ENCODE measurements at places on chromosomes 6 and 20.

DNA sequence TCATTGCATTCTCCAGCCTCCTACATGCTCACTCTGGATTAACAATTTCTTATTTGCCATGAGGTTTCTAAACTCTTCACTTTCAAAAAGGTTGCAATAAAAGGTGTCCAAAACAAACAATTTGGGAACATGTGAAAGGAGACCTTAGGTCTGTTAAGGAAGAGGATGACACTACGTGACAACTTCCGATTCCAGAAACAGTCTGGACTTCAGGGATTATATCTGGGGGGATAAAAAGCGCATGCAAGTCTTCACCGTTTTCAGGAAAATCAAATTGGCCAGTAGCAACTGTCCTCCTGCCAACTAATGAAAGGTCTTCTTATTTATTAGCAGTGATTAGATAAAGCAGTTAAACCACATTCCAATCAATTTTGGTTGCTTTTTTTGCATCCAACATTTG, 1.8 kb downstream of the ZDHHC14 start:
- no peak for DNase-seq

GRCh38 chr20:39109933-39110818, 148.0 kb downstream of the DHX35 start:
- DNase-seq, result no peak

DNA sequence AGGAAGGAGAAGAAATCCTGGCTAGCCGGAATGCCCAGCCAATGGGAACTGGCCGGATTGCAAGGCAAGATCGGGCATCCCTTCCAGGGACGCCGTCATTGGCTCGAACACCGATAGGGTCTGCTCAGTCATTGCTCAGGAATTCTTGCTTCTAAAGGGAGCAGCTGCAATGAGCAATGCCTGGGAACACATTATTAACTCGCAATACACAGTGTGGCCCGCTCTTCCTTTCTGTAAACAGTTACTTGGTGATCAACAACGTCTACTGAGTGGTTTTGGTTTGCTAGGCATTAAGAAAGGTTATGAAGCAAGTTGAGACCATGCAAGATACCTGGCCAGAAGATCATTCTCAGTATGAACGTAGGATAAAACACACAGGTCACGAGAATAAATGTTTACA, 165.4 kb upstream of the CITED2 start:
- no peak for DNase-seq

GRCh38 chr6:159074120-159074684, 29.4 kb upstream of the TAGAP start:
- no peak for DNase-seq

GRCh38 chr6:24272553-24272952, 85.3 kb downstream of the DCDC2 start:
- no peak for DNase-seq

- DNase-seq, result no peak
Measured at GRCh38 chr6:142476452-142476851, 174.6 kb downstream of the ADGRG6 start.

DNA sequence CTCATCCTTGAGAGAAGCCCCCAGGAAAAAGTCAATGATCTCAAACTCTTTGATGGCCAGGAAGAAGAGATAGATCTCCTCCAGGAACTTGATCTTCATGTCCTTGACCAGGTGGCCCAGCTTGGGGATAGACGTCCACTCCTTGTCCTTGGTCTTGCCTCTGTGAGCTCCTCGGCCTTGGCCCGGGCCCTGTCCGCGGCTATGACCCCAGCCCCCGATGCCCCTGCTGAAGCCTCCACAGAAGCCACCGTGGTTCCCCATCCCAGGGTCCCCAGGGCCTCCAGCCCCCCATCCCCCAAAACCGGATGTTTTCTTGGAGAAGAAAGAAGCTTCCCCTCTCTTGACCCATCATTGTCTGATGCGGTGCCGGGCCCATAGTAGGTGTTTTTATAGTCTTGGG, 195.1 kb downstream of the ZMYND8 start:
- DNase-seq, result no peak

GRCh38 chr6:43793875-43794242, 23.8 kb downstream of the VEGFA start:
- no peak for DNase-seq

- DNase-seq, result no peak
Measured at GRCh38 chr6:167329014-167329413, 4.1 kb downstream of the TTLL2 start.

GRCh38 chr6:93701526-93701925, 282.2 kb upstream of the EPHA7 start:
- DNase-seq, result no peak

- DNase-seq, result no peak
Measured at GRCh38 chr6:159806021-159806458, 6.0 kb downstream of the PNLDC1 start.

DNA sequence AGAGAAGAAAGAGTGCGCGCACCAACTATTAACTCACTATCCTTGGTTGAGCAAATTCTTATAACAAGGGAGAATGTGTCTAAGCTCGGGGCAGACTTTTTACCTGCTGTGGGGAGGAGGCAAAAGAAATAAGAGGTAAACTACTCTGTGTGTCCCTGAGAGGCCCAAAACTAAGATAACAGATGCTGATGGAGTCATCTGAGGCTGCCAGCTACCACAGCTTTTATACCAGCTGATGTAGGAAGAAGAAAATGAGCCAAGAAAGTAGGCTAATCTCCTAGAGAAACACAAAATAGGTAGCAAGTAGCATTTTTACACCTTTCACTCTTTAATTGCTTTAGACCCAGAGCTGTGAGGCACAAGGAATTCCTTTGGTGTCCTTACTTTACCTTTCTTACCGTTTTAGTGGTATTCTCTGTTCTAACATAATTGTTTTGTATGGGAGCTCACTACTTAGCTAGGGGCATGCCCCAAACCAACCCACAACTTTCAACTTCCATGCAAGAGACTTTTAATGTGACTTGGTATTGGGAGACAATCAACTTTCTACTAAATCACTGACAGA, 27.8 kb upstream of the PIM1 start:
- no peak for DNase-seq

DNA sequence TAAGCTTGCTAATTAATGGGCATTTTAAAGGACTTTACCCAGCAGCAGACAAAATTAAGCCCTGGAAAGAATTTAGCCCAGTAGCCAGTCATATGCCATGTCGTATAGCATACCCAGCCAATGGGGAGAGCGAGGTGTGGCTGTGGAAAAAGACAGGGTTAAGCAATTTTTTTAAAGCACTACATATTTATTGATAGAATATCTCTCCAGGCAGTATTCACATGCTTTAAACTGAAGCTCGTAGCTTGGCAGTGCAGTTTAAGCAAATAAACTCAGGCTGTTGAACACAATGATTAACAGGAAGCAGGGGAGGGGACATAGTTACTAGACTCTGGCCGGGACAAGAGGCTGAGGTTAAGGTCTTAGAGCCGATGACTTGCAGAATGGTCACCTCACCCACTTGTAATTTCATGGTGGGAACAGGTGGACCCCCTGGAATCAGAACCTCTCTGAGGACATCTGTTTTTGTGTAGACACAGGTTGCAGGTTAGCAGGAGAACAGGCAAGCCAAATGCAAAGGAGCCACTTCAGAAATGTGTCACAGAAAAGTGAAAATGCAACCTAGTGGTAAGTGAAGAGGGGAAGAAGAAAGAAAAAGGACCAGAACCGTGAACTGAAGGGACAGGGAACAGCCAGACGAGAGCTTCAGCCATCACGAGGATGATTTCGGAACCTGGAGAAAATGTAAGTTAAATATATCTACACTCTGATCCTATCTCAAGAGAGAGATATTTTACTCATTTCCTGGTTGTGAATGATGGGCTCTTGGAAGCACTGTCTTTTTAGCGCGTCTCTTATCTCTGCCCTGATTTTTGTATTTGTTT, 7.2 kb downstream of the GCNT2 start:
- no peak for DNase-seq

GRCh38 chr20:63844511-63844991, 13.5 kb upstream of the ZBTB46 start:
- no peak for DNase-seq

- no peak for DNase-seq
Measured at GRCh38 chr6:26268659-26269402, 96.2 kb upstream of the BTN3A2 start.

- DNase-seq, result no peak
Measured at GRCh38 chr20:63014710-63015109, 7.9 kb upstream of the BHLHE23 start.

GRCh38 chr20:474581-474980, 12.2 kb upstream of the TBC1D20 start:
- DNase-seq, result no peak

GRCh38 chr6:20479526-20479925, 54.7 kb upstream of the CDKAL1 start:
- no peak for DNase-seq

DNA sequence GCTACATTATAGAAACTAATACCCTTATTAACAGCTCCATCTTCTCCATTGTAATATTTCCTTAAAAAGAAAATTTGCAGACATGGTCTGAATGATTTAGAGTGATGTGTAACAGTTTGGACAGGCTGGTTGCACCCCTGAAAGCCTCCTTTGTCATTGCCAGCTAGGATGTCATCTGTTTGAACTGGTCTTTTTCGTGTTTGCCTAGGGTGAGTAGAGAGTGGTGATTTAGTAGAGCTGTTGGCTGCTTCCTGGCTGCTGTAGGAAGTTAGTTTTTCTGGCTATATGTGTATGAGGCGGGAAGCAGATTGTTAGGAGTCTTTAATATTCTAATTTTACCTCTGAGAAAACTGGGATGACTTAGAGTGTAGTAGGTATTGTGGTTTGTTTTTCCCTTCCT, 101.1 kb downstream of the ZFAND3 start:
- no peak for DNase-seq

DNA sequence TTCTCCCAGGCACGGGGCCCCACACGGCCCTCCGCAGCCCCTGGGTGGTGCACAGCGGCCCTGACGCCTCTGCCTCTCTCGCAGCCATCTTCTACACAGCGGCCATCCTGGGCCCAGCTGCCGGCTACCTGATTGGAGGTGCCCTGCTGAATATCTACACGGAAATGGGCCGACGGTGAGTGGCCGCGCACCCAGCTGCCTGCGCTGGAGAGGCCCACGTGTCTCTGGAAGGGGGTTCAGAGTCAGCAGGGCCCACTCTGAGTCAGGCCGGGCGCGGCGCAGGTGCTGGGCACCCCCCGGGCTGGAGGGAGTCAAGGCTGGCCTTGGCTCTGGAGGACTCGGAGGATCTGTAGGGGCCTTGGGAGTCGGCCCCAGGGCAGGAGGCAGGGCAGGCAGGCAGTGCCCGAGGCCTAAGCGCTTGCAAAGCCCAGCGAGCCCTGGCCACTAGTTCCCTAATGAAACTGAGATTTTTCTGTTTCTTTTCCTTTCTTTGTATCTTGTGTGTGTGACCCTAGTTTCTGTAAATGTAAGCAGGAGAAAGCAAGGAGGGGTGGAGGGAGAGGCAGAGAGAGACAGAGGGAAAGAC, 16.4 kb downstream of the SLCO4A1 start:
- DNase-seq, result no peak

DNA sequence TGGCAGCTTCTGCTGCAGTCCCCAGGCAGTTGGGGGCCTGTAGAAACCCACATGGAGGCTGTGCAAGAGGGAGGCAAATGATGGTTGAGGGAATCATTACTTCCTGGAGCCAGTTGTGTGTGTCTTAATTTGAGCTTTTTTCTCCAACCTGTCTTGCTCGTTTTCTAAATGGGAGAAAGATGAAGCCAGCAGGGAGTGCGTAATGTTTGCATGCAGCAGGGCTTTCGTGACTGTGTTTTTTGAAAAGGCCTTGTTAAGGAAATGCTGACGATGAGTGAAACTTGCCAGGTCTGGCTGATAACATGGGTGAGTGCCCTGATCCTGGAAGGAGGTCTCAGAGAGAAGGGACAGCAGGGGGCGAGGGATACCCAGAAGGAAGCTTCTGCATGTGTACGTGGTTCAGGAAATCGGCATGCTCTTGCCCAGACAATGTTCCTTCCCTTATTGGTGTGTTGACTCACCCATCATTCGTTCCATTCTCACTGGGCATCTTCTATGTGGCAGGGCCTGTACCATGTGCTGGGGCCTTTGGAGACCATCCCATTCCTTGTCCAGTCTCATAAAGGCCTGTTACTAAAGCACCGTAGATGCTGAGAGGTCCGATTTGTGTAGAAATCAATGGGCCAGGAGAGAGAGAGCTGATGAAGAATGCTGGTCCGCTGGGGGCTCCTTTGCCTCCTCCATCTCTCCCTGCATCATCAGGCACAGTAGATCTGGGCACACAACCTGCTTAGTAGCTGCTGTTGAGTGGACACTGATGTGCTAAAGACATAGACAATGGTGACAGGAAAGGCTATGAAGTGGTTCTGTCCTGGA, 27.4 kb downstream of the GLP1R start:
- DNase-seq, result no peak

- DNase-seq, result no peak
Measured at GRCh38 chr6:29631209-29631810, 1.7 kb downstream of the GABBR1 start.

- no peak for DNase-seq
Measured at GRCh38 chr20:18543932-18544331, 23.3 kb upstream of the SMIM26 start.

GRCh38 chr6:106070636-106071035, 15.5 kb upstream of the PRDM1 start:
- DNase-seq, result no peak

DNA sequence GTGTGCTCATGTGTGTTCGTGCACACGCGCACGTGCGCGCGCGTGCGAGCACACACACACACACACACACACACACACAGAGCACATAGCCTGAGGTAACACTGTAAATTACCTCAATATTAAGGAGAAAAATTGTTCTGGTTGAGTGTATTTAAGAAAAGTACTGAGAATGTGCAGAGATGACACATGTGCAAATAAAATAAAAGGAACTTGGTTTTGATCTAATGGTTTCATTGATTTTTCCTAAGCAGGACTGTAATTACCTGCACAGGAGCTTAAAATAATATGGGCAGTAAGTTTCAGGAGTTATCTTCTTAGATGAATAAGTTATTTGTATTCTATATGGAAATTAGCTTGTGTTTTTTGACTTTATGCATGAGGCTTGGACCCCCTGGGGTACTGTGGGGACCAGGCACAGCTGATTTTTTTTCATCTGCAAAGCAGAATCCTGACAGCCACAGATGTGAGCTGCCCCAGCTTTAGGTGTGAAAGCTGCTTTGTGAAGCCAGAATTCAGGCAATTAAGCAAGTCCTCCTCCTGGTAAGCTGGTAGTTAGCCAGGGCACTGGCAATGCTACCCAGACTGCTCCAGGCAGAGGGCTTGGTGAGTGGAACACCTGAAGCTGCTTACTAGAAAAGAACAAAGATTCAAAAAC, 1040.6 kb upstream of the CITED2 start:
- DNase-seq, result no peak

GRCh38 chr20:61252601-61253263, 671 bp downstream of the CDH4 start:
- DNase-seq, result no peak

- no peak for DNase-seq
Measured at GRCh38 chr6:133787122-133787521, 101.8 kb upstream of the TCF21 start.

GRCh38 chr6:68473433-68474210, 161.5 kb upstream of the ADGRB3 start:
- no peak for DNase-seq

Measured in stimulated activated CD4-positive, alpha-beta T cell treated with anti-CD3 and anti-CD28 coated beads, Interleukin-12 subunit alpha, Interleukin-12 subunit beta, amount 100 ng/mL, for 4 hours (primary cell).